ENCODE measurements at places on chromosomes 12 and 14. TPM values are rescaled to one million over a fixed set of nuclear protein-coding genes. Genes with fewer than 3 reads are reported as not detected.

The SLC39A5 gene
- 0.85 TPM for total RNA-seq

The KRT74 gene
- not detected for total RNA-seq

The UTP20 gene
- 11.8 TPM for total RNA-seq

The TOMM20L gene
- total RNA-seq = not detected

The IL22 gene
- not detected for total RNA-seq

The SSTR1 gene
- 0.77 TPM for total RNA-seq

The SOX5 gene
- total RNA-seq = 4.8 TPM

The TAS2R9 gene
- total RNA-seq = not detected

The RIC8B gene
- total RNA-seq = 13.8 TPM

The FGD6 gene
- 13.8 TPM for total RNA-seq

The NGB gene
- total RNA-seq = not detected

The ARHGEF25 gene
- 27.1 TPM for total RNA-seq

The SCN8A gene
- 3.5 TPM for total RNA-seq

The ZFHX2 gene
- total RNA-seq = under 0.01 TPM

The IL31 gene
- not detected for total RNA-seq

The CLEC1B gene
- total RNA-seq = not detected

The PNMA1 gene
- 16.1 TPM for total RNA-seq

The GALNT4 gene
- 15.0 TPM for total RNA-seq

The COCH gene
- 1.7 TPM for total RNA-seq

The PLEKHD1 gene
- not detected for total RNA-seq

The PTGES3 gene
- total RNA-seq = 56.7 TPM

The RDH5 gene
- total RNA-seq = 53.0 TPM

The FMNL3 gene
- total RNA-seq = 48.5 TPM

The LMBR1L gene
- total RNA-seq = 60.6 TPM

The TCL1B gene
- total RNA-seq = not detected

The TGFB3 gene
- 7.3 TPM for total RNA-seq

The NACA gene
- total RNA-seq = 1,071 TPM

The NOVA1 gene
- total RNA-seq = 2.5 TPM

The CLIP1 gene
- total RNA-seq = 65.1 TPM

The IRAK3 gene
- total RNA-seq = 3.5 TPM

The MANSC1 gene
- 1.3 TPM for total RNA-seq

The WSCD2 gene
- not detected for total RNA-seq

The DPY19L2 gene
- total RNA-seq = 1.9 TPM

The OR5AU1 gene
- not detected for total RNA-seq

The ARHGEF40 gene
- 30.3 TPM for total RNA-seq

The CLEC4C gene
- total RNA-seq = not detected

The DLGAP5 gene
- total RNA-seq = 53.7 TPM

The AQP6 gene
- total RNA-seq = under 0.01 TPM

The SLC7A8 gene
- 1.4 TPM for total RNA-seq

The CLEC2A gene
- total RNA-seq = not detected

The HOXC4 gene
- total RNA-seq = 0.19 TPM

The HOXC12 gene
- not detected for total RNA-seq

The LRP1-AS gene
- not detected for total RNA-seq

The GRIP1 gene
- 0.96 TPM for total RNA-seq

The ATL1 gene
- total RNA-seq = 8.5 TPM

The DPPA3 gene
- not detected for total RNA-seq

The KRT71 gene
- total RNA-seq = not detected

Data from regular cardiac myocyte (primary cell).